ENCODE measurements at places on chromosomes 11 and 22.

- peak; percentile 35 for DNase-seq
Measured at GRCh38 chr11:119338318-119338890, 2.3 kb downstream of the C1QTNF5 start.

DNA sequence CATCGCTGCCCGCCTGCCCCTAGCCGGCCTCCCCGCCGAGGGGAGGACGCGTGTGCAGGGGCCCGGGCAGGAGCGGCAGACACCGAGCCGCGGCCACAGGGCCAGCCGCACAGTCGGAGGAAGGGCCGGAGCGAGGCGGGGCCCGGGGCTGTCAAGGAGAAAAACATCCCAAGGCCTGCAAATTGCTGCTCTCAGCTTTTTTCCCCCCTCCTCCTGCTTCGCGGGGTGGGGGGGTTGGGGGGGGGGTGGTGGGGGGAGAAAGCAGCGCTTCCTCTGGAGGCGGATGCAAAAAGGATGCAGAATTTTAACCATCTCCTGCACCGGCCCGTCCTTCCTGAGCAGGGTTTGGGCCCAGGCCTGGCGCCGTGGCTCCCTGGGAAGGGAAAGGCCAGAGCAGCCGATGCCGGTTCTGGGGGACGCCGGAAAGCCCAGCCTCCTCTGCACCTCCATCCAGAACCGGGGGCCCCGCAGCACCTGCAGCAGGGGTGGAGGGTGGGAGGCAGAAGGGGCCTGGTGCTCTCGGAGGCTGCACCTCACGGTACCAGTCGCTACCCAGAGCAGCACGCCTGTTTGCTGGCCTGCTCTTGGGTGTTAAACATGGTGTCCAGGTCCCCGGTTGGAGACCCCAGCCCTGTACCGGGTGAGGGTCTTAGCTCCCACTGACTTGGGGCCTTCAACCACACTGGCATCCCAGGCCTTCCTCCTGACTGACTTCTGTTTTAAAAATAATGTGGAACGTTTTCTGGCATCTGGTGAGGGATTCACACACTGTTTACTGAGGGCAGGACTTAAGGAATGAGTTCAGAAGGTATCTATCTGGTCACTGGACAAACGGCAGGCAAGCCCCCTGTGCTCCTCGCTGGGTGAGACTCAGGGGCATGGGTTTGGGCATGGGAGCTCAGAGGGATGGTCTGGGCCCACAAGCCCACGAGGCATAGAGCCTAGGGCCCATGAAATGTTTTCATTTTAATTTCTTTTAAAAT is 77.4 kb upstream of the WNT7B start:
- DNase-seq, result no peak

DNA sequence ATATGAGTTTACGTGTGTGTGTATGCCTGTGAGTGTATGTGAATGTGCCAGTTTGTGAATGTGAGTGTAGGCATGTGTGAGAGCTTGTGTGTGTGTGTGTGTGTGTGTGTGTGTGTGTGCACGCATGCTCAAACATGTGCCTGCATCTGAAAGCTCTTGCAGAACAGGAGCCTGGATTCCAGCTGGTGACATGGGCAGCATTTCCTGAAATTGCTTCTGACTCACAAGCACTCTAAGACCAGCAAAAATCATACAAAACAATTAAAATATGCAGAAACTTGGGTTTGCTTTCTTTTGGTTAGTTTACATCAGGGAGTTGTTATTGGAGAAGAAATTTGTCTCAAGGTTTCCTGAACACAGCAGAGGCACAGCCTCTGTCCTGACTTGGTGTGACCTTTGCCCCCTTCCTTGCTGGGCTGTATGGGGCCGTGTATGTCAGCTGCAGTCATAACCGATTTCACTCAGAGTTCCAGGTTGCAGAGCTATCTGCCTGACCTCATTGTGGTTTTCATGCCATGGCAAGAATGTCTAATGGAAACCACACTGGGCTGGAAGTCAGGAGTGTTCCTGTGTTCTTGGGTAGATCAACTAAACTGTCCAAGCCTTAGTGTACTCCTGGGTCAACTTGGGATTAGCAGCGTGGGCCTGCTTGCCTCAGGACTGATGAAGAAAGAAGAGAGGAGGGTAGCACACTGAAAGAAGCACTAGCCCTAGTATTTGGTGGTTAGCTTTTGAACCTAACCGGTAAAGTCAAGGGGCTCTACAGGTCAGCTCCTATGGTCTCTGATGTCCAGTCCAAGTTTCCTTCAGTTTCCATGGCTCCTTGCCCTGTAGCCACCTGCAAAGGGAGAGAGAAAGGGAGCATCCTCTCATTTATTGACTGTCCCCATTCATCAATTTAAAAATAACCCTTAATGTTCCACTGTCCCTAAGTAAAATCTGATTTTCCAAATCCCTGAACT is 143.7 kb downstream of the SNX19 start:
- DNase-seq, result peak; percentile 42

DNA sequence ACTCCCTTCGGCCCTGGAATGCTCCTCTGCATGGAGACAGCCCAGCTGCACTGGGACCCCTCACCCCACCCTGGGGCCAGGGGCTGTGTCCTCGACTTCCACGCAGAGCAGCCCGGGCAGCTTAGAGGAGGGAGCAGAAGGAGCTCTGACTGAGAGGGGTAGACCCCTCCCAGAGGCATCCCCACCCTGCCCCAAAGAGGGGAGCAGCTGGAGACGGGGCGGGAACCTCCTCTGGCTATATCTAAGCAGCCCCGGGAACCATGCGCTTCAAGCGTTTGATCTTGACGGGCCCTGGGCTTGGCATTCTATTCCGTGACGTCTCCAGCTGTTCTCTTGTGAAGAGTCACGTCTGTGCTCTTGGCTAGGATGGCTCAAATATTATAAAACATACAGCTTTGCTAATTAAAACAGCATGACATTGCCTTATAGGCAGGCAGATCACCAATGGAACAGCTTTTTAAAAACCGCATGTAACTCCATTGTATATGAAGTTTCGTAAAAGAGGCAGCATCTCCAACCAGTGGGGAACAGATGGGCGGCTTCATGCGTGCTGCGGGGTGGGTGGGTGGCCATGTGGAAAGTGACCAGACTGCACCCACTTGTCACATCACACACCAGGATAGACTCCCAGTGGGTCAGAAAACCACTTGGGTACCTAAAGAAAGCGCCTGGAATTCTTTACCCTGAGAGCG is 7.7 kb downstream of the KCNQ1 start:
- DNase-seq, result no peak

GRCh38 chr11:6620636-6621035 is 1.4 kb upstream of the TPP1 start:
- DNase-seq, result no peak

DNA sequence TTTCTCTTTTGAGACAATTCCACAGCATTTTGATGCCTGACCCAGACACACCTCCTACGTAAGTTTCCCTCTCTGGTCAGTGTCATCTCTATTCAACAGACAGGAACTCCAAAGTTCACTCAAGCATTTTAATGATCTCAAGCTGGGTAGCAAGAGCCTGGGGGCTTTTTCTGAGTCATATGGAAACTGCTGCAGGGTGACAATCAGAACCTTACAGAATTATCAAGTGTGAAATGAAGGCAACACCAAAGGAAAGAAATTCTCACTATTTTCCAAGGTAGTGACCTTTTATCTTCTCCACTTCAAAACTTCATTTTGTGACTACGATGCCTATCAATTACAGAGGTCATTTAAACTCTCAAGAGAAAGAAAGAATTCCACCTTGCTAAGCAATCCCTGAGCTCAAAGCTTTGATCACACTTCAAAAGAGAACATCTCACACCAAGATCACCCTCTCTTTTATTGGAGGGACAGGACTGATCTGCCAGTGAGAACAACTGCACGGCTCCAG is 229.0 kb upstream of the ZC3H12C start:
- DNase-seq, result no peak

DNA sequence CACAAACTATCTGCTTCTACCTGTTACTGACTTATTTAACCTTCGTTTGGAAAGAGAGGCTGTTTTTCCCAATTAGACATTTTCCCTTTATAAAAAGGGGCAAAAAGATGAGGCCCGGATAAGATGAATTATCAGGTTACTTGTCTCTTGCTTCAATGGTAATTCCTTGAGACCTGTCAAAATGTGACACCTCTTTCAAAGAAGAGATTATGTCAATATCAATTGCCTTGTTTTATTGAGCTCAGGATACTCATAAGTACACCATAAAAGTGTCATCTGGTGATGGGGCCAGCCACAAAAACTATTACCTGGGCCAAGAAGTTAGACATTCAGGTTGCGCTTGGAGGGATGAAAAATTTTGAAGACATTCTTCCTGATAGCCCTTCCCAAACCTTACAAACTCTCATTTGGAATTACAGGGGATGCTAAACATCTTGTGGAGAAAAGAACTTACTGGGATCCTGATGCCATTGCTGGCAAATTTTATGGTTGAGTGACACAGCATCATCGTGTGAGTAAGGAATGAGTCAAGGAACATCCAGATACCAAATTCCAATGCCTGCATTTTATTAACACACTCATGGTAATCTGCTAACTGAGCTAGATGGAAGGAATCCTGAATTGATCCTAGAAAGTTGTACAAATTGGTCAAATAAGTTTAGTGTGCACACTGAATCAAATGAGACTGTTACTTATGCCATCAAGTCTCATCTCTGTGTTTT is 1071.2 kb downstream of the LRRC4C start:
- DNase-seq, result no peak

- DNase-seq, result no peak
Measured at GRCh38 chr11:44942029-44942955, 8.4 kb downstream of the TP53I11 start.

- DNase-seq, result no peak
Measured at GRCh38 chr11:108965306-108966001, 300.6 kb downstream of the DDX10 start.

DNA sequence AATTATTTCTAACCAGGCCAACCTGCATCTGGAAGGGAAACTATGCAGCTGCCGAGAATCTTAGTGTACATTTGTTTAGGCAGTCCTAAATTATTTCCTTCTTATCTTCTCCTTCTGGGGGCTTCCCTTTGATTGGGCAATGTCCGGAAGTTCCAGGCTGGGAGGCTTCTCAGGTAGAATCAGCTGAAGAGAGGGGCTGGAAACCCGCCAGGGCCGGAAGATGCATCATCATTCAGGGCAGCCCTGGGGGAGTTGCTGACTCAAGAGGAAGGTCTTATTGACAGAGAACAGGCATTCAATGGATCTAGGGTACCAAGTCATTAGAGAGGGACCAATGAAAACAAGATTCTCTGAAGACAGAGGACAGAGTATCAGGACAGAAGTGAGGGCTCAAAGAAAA is 150.7 kb downstream of the BLID start:
- DNase-seq, result no peak

DNA sequence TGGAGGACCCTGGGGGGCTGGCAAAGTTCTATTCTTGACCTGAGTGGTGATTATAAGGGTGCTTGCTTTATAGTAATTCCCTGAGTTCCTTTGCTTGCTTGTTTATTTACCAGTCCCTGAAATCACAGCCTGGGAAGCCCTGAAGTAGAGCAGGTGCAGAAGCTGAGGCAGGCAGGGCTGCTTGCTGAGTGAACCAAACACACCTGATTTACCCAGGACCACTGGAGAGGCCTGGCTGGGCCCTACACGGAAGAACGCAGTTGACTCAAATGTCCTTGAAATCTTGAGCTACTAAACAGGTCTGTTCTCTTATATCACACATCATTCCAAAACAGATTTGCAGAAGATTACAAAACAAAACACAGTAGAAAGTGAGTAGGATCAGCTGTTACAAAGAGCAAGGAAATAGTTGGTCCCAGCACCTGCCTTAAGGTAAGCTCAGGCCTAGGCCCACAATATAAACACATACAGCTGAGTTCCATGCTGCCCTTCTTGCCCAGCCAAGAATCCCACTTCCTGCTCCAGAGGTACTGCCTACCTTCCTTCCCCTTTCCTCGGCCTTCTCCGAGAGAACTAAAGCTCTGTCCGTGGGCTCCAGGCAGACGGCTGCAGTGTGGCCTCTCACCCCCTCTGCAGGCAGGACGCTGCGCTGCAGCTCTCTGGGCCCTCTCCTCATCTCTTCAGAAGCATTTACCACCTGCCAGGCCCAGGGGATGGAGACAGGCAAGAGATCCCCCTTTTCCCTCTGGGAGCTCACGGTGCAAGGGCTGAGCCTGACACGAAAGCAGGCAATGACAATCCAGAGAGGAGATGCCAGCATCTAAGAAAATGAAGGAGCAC is 46.1 kb upstream of the SCUBE2 start:
- peak; percentile 93 for DNase-seq

GRCh38 chr11:93498641-93499040 is 44.5 kb downstream of the SMCO4 start:
- DNase-seq, result no peak

DNA sequence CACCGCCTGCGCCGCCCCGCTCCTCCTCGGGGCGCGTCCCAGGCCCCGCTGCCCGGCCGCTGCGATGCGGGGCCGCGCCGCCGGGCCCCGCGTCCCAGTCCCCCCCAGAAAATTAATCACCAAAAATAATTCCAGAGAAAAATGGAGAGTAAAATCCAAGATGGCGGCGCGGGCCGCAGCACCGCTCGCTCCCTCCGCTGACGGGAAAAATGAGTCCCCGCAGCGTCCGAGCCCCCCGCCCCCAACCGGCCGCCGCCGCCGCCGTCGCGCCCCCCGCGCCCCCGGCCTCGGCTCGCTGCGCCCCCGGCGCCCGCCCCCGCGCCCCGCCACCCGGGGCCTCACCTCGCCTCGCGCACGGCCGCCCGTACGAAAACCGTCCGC is at the start of gene KMT5B:
Gene KMT5B (minus strand): TSS at position 162 of the 381 bp plus-strand sequence. CDS start 23,220 bp downstream, outside the sequence.
- peak; percentile 27 for DNase-seq

DNA sequence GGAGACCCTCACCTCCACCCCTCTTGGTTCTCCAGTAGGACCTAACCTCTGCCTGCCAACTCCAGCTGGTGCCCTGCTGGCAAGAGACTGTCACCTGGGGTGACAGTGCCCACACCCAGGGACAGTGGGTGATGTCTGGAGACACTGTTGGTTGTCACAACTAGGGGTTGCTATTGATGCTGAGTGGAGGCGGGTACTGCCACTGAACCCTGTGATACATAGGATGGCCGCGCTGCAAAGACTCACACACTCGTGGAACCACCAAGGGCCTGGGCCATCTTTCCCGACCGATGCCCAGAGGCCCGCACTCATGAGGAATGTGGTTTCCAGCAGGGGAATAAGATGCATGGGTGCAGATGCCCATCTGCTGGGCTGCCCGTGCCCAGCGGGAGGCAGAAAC is 143.2 kb downstream of the SHANK2 start:
- DNase-seq, result no peak

GRCh38 chr11:21723678-21724077 is 469.2 kb upstream of the ANO5 start:
- DNase-seq, result peak; percentile 67

GRCh38 chr22:17120281-17120680 is 879 bp downstream of the TMEM121B start:
- no peak for DNase-seq

- no peak for DNase-seq
Measured at GRCh38 chr11:108887436-108888238, 222.8 kb downstream of the DDX10 start.

GRCh38 chr22:46625113-46625842 is 5.1 kb downstream of the GRAMD4 start:
- no peak for DNase-seq

Measured in DMS79 treated with DMSO at 0.1 percent for 48 hours (cell line).